ENCODE measurements at places on chromosomes 2 and 18. TPM values are rescaled to one million over a fixed set of nuclear protein-coding genes. Genes with fewer than 3 reads are reported as not detected.

CTNNA2 gene
- total RNA-seq: not detected

SNORC gene
- total RNA-seq: 0.98 TPM

CYP27A1 gene
- 3.7 TPM for total RNA-seq

CCDC178 gene
- not detected for total RNA-seq

MAPK4 gene
- not detected for total RNA-seq

PLGLB2 gene
- total RNA-seq: 2.0 TPM

REG3A gene
- total RNA-seq: not detected

FBXO48 gene
- total RNA-seq: 0.37 TPM

ERICH2 gene
- total RNA-seq: not detected

UGGT1 gene
- 60.3 TPM for total RNA-seq

MLPH gene
- total RNA-seq: 49.5 TPM

ZAP70 gene
- total RNA-seq: not detected

FOXI3 gene
- not detected for total RNA-seq

MC4R gene
- not detected for total RNA-seq
